ENCODE measurements at places on chromosomes 3 and 15.

GRCh38 chr3:193711166-193711485, 118.1 kb downstream of the OPA1 start:
- H3K4me1 ChIP-seq = no peaks in the 10 kb centered on the region
- no peak overlapping the region for H3K27ac ChIP-seq
- no peaks in the 10 kb centered on the region for H3K27me3 ChIP-seq
- H3K36me3 ChIP-seq = no peaks in the 10 kb centered on the region
- no peak overlapping the region for H3K4me3 ChIP-seq

GRCh38 chr3:64291345-64291744, 66.1 kb upstream of the PRICKLE2 start:
- no peak overlapping the region for H3K27ac ChIP-seq
- H3K4me1 ChIP-seq = no peaks in the 10 kb centered on the region
- H3K36me3 ChIP-seq = no peaks in the 10 kb centered on the region
- no peaks in the 10 kb centered on the region for H3K27me3 ChIP-seq

GRCh38 chr15:75727031-75727531, 14.4 kb upstream of the CSPG4 start:
- H3K4me3 ChIP-seq = no peak overlapping the region
- no peaks in the 10 kb centered on the region for H3K27me3 ChIP-seq
- H3K4me1 ChIP-seq = no peaks in the 10 kb centered on the region
- H3K27ac ChIP-seq = no peak overlapping the region
- DNase-seq = peak; percentile 36
- H3K36me3 ChIP-seq = no peaks in the 10 kb centered on the region

- no peak for DNase-seq
- no peak overlapping the region for H3K4me3 ChIP-seq
- H3K27me3 ChIP-seq = no peaks in the 10 kb centered on the region
- no peaks in the 10 kb centered on the region for H3K36me3 ChIP-seq
Observed at GRCh38 chr3:169246158-169246557, 417.4 kb downstream of the MECOM start.

GRCh38 chr3:15439476-15439875, 12.1 kb downstream of the EAF1 start:
- H3K27ac ChIP-seq = peak overlapping the region; percentile 17
- H3K27me3 ChIP-seq = no peaks in the 10 kb centered on the region
- peaks cover 3% of the 10 kb centered on the region for H3K4me1 ChIP-seq
- no peak for DNase-seq
- peaks cover 13% of the 10 kb centered on the region for H3K36me3 ChIP-seq

DNA sequence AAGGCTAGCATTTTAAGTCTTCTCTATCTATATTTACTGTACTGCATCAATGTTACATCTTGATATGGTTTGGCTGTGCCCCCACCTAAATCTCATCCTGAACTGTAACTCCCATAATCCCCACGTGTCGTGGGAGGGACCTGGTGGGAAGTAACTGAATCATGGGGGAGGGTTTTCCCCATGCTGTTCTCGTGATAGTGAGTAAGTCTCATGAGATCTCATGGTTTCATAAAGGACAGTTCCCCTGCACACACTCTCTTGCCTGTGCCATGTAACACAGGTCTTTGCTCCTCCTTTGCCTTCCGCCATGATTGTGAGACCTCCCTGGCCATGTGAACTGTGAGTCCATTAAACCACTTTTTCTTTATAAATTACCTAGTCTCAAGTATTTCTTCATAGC, 161.5 kb downstream of the TBC1D5 start:
- no peaks in the 10 kb centered on the region for H3K4me1 ChIP-seq
- H3K36me3 ChIP-seq = no peaks in the 10 kb centered on the region
- no peak for DNase-seq
- no peak overlapping the region for H3K4me3 ChIP-seq
- H3K27ac ChIP-seq = no peak overlapping the region

DNA sequence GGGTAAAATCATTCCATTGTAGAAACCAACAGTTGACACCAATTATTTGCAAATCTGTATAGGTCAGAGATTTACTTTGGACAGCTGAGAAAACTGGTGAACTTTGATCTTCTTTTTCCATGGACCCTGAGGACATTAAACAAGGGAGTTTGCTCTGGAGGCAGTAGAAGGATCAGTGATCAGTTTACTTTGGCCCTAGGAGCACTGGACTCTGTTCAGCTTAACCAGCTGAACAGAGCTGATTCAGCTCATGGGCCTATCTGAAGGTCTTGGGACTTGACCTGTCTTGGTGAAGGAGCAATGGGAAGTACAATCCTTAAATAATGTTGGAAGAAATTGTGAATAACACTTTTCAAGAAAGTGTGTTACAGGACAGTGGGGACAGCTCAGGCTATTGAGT, 15.2 kb upstream of the TF start:
- H3K27ac ChIP-seq = no peak overlapping the region
- H3K36me3 ChIP-seq = no peaks in the 10 kb centered on the region
- H3K27me3 ChIP-seq = no peaks in the 10 kb centered on the region
- no peak for DNase-seq
- no peak overlapping the region for H3K4me3 ChIP-seq

DNA sequence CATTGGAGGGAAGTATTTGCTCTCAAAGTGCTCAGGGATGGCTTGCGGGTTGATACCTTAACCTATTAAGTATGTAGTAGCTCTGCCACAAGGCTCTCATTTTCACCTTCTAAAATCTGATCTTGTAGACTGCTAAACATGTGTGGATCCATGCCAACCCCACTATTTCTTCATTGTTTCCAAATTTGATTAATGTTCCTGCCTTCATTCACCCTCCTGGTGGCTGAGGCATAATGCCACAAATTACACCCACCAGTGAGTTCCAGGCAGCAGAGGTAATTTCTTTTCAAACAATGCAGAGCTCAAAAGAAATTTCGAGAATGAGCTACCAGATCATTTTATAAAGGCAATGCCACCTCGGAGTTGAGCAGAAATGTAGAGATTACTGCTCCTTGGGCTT, 71.0 kb downstream of the EDEM1 start:
- no peak for DNase-seq
- no peaks in the 10 kb centered on the region for H3K4me1 ChIP-seq

DNA sequence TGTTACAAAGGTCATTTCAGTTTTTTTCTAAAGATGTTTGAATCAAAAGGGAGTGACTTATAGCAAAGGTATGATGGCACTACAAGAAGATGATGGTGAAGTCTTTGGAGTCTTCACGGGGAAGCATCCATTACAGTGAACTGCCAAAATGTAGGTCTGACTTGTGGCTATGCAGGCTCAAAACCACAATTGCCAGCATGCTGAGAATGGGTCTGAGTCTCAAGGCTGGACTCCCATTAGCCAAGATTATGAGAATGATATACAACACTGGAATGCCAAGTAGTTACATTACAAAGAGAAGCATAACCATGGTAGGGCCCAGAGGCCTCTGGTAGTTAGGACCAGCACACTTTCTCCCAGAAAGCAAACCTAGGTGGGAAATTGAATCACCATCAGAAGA, 194.2 kb downstream of the MTHFS start:
- H3K4me3 ChIP-seq = no peak overlapping the region
- H3K36me3 ChIP-seq = no peaks in the 10 kb centered on the region

DNA sequence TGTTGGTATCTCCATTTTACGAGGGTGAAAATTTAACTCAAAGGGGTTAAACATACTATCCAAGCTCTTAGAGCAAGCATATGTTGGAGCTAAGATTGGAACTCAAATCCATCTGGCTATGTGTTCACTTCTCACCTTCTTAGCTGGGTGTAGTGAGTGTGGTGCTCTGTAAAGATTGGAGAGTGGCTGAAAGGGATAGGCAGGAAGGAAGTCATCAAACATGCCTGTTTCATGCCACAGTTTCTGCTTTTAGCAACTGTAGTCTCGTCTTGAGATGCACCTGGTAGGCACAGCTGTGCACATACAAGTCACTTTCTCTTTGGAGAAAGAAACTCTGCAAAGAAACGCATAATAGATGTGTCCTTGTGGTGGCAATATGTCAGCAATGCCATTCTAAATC, 189.1 kb upstream of the MDFIC2 start:
- no peak overlapping the region for H3K27ac ChIP-seq
- no peaks in the 10 kb centered on the region for H3K36me3 ChIP-seq
- DNase-seq = no peak
- H3K4me3 ChIP-seq = no peak overlapping the region
- H3K4me1 ChIP-seq = no peaks in the 10 kb centered on the region

GRCh38 chr3:121627622-121628021, 33.1 kb downstream of the HCLS1 start:
- DNase-seq = no peak
- no peaks in the 10 kb centered on the region for H3K36me3 ChIP-seq
- no peaks in the 10 kb centered on the region for H3K27me3 ChIP-seq
- H3K4me1 ChIP-seq = no peaks in the 10 kb centered on the region
